ENCODE measurements at places on chromosomes 16 and 17. TPM values are rescaled to one million over a fixed set of nuclear protein-coding genes. Genes with fewer than 3 reads are reported as not detected.

DNA sequence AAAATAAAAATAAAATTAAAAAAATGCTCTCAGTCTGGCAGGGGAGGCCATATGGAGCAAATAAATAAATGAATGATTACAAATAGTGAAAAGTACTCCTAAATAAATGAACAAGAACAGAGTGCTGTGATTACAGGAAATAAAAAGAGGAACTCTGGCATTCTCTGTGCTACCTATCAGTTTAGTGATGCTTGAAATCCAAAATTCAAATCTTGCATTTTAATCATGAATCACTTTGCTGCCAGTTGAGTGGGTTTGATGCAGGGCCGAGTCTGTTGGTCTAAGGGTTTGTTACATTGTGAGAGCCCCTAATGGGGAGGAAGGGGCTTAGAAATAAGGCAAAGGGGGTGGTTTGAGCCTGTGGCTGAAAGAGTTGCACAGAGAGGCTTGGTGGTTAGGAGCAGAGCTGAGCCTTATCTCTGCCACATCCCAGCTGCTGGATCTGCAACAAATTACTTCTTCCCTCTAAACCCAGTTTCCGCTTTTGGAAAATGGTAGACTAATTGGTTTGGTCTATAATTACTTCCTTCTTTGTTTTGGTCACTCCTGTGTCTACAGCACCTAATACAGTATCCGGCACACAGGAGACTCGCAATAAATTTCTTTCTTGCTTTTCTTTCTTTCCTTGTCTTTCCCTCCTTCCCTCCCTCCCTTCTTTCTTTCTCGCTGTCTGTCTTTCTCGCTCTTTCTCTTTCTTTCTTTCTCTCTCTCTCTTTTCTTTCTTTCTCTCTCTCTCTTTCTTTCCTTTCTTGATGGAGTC, 6.3 kb upstream of the ABCC1 start:
- DNase-seq, result no peak

The SRL gene
- total RNA-seq, result 4.1 TPM

The PPP1R27 gene
- not detected for total RNA-seq

DNA sequence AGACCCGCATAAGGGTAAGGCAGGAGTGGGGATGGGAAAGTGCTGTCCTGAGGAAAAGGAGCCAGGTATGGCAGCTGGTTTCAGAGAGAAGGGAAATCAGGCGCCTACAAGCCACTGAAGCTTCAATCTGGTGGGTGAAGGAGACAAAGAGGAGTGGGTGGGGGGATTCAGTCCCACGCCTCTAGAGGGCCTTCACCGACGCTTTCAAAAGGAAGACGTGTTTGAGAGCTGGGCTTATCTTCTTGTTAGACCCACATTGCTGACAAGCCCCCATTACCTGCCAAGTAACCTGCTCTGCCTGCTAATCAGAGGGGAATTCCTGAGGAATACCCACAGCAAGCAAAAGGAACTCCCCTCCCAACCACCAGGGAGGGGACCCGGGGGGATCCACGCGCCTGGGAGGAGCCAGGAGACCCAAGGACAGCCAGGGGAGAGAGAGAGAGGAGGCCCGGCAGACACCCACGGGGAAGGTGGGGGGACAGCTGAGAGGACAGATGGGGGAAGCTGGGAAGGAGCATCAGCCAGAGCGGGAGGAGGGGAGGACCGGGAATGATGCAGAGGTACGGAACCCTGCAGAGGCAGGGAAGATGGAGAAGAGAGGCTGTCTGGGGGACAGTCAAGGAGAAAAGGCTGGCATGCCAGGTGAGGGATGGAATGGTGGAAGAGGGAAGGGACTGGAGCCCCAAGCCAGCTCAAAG, 1.0 kb downstream of the MTMR4 start:
- DNase-seq, result no peak

DNA sequence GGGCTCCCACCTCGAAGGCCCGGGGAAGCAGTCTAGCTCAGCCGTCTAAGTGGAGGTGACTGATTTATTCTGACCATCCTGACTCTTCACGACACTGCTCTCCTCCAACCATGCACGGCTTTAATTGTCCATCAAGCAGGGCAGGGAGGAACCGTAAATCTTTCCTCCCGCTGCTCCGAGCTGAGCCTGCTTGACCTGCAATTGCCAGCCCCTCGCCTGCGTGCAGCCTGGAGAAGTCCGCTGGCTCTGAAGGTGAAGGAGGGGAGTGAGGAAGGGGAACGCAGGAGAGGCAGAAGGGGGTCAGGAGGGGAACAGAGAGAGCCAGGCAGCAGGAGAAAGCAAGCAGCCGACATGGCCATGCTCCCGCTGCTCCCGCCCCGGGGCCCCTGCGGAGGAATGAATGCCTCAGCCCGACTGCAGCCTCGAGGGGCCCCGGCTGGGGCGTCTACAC, 10.1 kb downstream of the RBFOX3 start:
- no peak for DNase-seq

- no peak for DNase-seq
These were observed 16.7 kb downstream of the GNGT2 start for GRCh38 chr17:49193513-49194296.

The ARL6IP1 gene
- total RNA-seq, result 56.7 TPM

GRCh38 chr17:69870091-69870530, 204.9 kb upstream of the KCNJ16 start:
- no peak for DNase-seq

DNA sequence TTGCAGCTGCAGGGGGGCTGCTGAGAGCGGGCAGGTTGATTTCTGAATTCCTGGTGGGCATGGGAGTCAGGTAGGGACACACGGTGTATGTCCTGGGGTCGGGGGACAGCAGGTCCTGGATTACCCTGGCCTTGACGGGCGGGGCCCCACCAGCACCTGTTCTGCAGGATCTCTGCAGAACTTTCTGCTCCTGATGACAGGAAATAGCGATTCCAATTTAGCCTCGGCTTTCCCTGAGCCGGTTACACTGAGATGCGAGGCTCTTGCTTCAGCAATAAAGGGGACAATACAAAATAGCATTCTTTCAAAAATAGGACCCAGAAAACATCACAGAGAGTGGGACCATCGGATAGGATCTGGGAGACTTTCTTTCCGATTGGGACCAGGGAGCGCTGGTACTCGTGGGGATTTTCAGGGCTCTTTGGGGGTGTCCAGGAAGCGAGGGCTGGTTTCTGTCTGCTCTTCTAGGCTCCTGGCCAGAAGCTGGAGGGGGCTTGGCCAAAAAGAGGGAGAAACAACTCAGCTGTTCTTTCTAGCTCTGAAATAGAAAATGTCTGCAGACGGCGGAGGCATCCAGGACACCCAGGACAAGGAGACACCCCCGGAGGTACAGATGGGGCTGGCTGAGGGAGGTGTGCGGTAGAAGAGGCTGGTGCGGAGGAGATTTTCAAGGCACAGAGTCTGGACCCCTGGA, 642 bp downstream of the ZNF205 start:
- no peak for DNase-seq

DNA sequence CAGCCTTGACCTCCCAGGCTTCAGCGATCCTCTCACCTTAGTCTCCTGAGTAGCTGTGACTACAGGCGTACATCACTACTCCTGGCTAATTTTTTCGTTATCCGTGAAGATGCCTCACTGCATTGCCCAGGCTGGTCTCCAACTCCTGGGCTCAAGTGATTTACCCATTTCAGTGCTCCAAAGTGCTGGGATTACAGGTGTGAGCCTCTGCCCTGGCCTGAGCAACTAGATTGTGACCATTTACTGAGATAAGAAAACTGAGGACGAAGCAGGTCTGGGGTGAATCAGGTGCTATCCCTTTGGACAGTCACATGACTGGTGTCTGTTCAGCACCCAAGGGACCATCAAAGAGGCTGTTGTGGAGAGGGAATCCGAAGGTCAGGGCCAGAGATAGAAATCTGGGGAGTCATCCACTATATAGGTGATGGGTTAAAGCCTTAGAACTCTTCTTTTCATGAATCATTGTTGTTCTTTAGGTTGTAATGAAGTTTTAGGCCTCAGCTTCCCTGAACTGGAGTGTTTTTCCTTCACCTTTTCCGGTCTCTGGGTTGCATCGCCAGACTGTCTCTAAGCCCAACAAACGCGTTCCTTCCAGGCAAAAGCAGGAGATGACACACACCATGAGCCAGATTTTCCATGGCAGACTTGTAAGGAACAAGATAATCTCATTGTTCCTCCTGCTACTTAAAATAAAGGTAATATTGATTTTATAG, 62.5 kb downstream of the FTO start:
- DNase-seq, result no peak

The SLC6A4 gene
- not detected for total RNA-seq

GRCh38 chr16:85134076-85134788, 22.0 kb upstream of the CIBAR2 start:
- no peak for DNase-seq

- DNase-seq, result no peak
These were observed 170.3 kb downstream of the CHD9 start for GRCh38 chr16:53224951-53225533.

DNA sequence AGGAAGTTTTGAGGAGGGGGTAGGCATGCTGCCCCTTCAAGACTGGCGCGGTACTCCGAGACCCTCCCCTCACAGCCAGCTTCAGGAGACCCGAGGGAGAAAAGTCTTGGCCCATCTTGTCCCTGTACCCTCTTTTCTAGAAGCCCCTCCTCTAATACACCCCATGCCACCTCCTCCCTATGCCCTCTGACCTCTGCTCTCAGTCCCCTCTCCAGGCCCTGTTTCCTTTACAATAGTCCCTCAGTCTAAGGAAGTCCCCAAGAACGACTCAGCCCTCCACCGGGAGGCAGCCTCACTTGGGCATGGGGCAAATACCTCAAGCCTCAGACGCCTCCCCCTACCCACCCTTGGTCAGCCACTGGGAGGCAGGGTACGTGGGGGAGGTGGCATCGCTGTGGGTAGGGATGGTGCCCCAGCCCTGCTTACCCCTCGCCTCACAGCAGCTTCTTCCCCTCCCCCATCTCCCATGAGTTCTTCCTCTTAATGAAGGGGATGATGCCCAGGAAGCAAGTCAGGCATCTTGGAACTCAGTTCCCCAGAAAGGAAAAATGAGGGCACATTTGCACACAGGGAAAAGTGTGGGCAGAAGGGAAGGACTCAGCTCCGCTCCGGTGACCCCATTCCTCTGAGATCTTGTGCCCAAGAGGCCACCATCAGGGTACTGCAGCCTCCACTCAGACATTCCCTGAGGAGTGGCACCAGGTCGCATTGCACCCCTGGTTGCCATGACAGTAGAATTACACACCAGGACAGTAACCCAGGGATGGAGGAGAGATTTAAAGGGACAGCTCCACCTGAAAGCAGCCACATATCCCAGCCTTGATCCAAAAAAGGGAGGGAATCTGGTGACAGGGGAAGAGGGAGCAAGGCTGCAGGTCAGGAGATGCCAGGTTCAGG, 6.2 kb downstream of the MPP2 start:
- no peak for DNase-seq

The NPIPA8 gene
- 0.43 TPM for total RNA-seq

- DNase-seq, result peak; percentile 90
These were observed 36.6 kb upstream of the ACSM2B start for GRCh38 chr16:20612551-20613480.

The DNASE1L2 gene
- total RNA-seq, result 0.19 TPM

- no peak for DNase-seq
These were observed 1183.2 kb downstream of the CDH11 start for GRCh38 chr16:63938661-63939060.

DNA sequence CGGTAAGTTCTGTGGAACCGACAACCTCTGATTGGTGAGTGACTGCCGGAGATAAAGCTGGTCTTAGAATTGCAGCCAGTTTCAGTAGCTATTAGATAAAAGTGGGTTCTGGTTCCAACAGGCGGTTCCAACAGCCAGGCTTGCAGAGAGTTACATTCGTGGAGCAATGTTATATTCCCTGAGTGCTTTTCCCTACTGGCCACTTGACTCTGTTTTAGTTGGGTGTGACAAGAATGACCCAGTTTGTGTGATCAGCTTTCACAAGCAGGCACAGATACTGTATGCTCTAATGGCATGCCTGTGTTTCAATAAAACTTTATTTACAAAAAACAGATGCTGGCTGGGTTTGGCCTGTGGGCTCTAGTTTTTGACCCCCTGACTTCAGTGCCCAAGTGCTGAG, 196.6 kb downstream of the SNX29 start:
- peak; percentile 31 for DNase-seq

The SHCBP1 gene
- total RNA-seq, result 0.76 TPM

- DNase-seq, result peak; percentile 85
These were observed 307 bp downstream of the CDYL2 start for GRCh38 chr16:80804056-80804525.

DNA sequence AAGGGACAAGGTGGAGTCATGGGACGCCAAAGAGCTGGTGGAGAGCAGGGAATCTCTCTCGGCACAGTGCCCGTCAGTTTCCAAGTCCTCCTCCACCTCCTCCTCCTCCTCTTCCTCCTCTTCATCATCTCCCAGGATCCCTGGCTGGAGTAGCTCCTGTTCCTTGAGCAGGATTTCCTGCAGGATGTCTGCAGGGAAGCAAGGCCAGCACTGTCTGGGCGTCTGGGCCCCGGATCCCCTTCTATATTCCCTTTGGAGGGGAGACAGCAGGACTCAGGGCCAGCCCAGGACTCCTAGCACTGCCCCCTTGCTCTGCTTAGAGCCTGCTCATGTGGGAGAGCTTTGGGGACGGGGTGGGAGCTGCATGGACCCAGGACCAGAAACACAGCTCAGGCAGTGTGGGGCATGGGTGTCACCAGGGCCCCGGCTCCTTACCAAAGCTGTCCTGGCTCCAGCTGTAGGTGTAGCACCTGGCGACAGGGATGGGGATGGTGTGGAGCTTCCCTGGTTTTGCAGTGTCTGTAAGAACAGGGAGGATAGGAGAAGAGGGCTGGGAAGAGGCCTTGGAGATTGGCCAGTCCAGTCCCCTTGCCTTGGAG, 21.3 kb upstream of the PIK3R6 start:
- no peak for DNase-seq

- no peak for DNase-seq
These were observed 31.9 kb downstream of the PLCG2 start for GRCh38 chr16:81810894-81811538.

DNA sequence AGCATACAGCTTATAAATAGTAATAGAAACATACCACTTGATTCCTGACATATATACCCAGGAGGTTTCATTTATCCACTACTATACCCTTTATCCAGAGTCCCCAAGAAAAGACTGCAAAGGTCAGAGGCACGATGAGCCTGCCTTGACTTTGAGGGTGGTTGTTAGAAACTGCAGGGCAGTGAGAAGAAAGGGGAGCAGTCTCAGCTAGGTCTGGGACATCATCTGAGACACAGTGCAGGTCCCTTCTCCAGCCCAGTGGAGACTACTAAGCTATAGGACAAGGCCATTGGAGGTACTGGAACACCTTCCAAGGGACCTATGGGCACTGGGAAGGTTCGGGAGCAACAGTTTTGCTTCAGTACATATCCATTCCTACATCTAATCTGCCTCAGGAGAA, 20.2 kb upstream of the TEKT3 start:
- DNase-seq, result no peak

GRCh38 chr17:19365833-19366636, 3.5 kb upstream of the B9D1 start:
- no peak for DNase-seq

The KRTAP1-5 gene
- total RNA-seq, result not detected

DNA sequence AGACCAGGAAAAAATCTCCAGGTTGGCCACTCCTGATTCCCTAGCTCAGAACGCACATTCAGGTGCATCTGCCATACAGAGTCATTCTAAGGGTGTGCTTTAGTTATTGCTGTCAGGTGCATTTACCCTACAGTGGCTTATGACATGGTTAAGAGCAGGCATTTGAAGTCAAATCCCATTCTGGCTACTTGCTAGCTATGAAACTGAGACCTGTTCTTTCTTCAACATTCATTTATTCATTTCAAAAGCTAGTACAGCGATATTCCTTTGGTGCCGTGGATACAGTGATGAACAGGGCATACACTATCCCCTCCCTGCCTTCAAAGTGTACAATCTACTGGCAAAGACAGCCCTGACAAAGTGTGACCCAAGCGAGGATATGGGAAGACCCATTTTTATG, 508.3 kb downstream of the NPIPA7 start:
- no peak for DNase-seq

- DNase-seq, result peak; percentile 7
These were observed 24.8 kb upstream of the NDRG4 start for GRCh38 chr16:58475091-58475619.

GRCh38 chr17:63834431-63835166, 7.1 kb upstream of the FTSJ3 start:
- no peak for DNase-seq

Measured in posterior vena cava (tissue), 2 donors.